GDM1 (cell line): ENCODE measurements at places on chromosomes 1 and 21.

GRCh38 chr1:99084562-99084961 lies 79.9 kb upstream of the PLPPR5 start:
- no peak for DNase-seq

- no peak for DNase-seq
These were observed 3.0 kb downstream of the TTC13 start for GRCh38 chr1:230975636-230976035.

GRCh38 chr1:160570840-160571239 lies 8.5 kb downstream of the CD84 start:
- no peak for DNase-seq

- DNase-seq = no peak
These were observed 170.6 kb upstream of the ARHGEF16 start for GRCh38 chr1:3283849-3284248.

- no peak for DNase-seq
These were observed 726 bp downstream of the TACSTD2 start for GRCh38 chr1:58576325-58576726.

- no peak for DNase-seq
These were observed 49.7 kb upstream of the HMGB4 start for GRCh38 chr1:33814166-33814565.

DNA sequence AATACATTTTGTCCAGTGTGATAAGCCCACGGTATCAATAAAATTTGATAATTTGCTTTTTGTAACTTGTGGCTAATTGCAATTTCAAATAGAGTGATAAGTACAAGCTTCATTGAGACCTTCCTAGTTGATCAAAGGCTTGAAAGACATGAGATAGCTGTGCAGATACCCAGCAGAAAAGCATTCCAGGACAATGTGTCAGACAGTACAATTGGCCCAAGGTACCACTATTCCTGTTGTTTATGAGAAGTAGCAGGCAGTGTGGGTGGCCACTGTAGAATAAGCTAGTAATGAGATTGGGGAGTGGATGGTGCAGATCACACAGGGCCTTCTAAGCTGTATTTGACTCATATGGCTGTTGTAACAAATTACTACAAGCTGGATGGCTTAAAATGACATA lies 182.2 kb downstream of the AMY1C start:
- DNase-seq = no peak

- DNase-seq = no peak
These were observed 89.6 kb downstream of the NFIA start for GRCh38 chr1:61171974-61172373.

DNA sequence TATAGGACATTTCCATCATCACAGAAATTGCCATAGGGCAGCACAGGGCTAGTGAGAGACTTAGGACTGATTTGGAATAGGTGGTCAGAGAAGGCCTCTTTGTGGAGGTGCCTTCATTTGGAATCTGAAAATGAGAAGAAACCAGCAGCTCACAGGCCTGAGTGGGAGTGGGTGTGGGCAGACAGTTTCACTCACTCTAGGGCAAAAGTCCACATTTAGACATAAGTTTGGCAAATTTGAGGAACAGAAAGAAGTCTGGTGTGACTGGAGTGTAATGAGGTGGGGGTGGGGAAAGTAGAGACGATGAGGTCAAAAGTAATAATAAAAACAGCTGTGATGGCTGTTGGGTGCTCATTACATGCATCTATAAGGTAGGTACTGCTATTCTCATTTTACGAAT lies 22.4 kb upstream of the BCAR3 start:
- DNase-seq = no peak

DNA sequence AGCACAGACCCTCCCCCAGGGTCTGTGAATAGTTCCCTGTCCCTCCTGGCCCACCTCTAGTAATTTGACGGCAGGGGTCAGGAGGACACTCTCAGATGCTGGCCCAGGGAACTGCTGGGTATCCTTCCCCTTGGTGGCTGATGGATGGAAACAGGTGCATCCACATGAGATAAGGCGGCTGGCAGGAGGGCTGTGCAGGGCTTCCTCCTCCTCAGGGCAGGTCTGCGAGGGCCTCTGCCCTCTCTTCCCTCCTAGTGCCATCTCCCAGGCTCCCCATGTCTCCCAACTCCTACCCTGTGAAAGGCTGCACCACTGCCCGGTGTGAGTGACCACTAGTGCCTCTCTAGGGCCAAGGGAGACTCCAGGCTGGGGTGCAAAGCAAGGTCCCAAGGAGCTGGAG lies 123.9 kb downstream of the GLIS1 start:
- no peak for DNase-seq

- DNase-seq = no peak
These were observed 14.8 kb upstream of the S1PR1 start for GRCh38 chr1:101221945-101222429.

DNA sequence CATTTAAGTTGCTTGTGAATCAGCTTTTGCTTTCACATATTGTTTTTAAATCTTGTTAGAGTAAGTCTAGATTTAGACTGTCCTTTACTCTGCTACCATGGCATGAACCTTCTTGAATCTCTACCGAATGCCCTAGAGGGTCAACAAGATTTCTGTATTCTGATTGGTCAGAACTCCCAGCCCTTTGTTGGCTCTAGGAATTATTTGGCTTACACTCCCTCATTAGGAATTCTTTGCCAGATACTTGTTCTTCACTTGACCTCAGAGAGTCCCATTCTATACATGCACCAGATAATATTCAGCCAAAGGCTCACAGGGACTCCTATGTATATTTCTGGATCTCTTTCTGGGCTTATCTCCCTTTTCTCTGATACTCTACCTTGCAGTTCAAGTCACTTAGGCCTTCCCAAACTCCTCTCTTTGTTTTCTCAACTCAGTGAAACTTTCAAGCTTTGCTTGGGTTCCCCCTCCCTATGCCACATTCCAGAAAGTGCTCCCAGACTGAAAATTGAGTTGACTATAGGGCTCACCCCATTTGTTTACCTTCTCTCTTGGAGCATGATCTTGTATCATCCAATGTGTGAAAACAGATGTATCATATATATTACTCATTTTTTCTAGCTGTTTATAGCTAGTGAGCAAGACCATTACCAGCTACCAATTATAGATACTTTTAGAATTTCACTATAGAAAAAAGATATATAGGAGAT lies 405.0 kb downstream of the PLPP3 start:
- no peak for DNase-seq

DNA sequence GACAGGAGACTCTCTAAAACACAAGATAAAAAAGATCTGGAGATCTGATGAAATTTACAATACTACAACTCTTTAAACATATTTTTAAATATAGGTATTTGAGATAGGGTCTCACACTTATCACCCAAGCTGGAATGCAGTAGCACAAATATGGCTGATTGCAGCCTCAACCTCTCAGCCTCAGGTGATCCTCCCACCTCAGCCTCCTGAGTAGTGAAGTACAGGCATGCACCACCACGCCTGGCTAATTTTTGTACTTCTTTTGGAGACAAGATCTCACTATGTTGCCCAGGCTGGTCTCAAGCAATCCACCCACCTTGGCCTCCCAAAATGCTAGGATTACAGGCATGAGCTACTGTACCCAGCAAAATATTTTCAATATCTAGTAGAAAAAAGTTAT lies 170.0 kb upstream of the NR5A2 start:
- DNase-seq = no peak

- DNase-seq = no peak
These were observed 15.8 kb upstream of the TBCE start for GRCh38 chr1:235351441-235351840.

DNA sequence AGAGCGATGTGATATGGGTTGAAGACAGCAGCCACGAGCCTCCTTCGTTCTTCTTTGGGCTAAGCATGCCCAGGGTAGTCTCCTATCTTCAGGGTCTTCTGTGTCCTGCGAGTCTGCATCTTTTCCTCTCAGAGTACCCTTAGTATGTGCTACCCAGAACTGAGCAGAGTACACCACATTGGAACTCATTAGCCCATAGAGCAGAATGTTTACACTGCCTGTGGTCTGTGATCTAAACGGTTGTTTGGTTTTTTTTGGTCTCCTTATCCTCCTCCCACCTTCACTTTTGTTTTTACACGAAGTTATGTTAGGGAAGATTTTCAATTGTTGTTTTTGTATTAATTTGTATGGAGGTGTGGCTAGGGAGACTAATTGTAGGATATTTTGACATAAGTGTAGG lies 126.4 kb downstream of the NEK7 start:
- no peak for DNase-seq

GRCh38 chr1:203273869-203274602 lies 31.3 kb upstream of the BTG2 start:
- DNase-seq = no peak

GRCh38 chr1:85454214-85454613 lies 10.7 kb downstream of the DDAH1 start:
- no peak for DNase-seq

DNA sequence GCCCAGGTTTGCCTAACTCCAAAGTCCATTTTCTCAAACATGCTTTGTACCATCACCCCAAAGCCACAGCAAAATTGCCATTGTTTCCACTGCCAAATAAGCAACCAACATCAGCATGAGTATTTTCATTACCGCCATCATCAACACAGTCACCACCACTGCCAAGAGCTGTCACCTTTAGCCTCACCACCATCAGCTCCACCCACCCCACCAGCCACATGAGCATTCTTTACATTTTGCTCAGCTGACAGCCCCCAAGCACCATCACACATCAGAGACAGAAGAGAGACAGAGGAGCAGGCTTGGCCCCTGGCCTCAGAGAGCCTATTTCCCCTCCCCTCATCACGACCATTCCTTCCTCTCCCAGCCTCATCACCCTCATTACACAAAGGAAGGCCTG lies 42.7 kb downstream of the TAS1R2 start:
- no peak for DNase-seq
